Cortex of kidney (tissue), 1 donor: ENCODE measurements at places on chromosomes 2 and 18.

- DNase-seq = no peak
Measured at GRCh38 chr18:8554354-8554753, 54.9 kb upstream of the RAB12 start.

GRCh38 chr2:203673933-203674332 lies 32.5 kb upstream of the CD28 start:
- DNase-seq = no peak

- DNase-seq = no peak
Measured at GRCh38 chr2:67834482-67834881, 228.3 kb downstream of the C1D start.

DNA sequence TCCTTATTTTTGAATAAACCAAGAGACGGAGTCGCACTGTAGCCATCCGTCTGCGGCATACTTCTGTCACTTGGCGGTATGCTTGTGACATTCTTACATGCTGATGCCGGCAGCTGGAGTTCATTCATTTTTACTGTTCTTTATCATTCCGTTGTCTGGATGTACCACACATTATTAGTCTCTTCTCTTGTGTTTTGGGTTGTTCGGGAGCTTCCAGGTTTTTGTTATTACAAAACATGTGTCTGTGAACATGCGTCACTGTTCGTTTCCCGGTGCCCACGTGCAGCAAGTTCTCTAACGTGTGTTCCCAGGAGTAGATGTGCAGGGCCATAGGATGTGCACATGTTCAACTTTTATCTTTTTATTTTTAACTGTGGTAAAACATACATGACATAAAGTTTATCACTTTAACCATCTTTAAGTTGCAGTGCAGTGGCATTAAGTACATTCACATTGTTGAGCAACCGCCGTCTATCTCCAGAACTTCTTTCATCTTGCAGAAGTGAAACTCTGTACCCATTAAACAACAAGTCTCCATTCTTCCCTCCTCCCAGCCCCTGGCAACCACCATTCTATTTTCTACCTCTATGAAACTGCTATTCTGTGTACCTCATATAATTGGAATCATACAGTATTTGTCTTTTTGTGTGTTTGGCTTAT lies 40.1 kb downstream of the MTCL1 start:
- DNase-seq = no peak

DNA sequence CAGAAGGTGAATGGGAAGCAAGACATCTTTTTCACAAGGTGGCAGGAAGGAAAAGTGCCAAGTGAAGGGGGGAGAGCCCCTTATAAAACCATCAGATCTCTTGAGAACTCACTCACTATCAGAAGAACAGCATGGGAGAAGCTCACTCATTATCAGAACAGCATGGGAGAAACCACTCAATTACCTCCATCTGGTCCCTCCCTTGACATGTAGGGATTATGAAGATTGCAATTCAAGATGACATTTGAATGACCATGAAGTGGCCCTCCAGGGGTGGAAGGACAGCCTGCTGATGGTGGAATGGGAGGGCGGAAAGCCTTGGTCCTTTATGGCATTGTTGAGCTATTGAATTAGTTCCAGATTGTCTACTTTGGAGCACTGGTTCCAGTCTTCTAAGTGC lies 413.0 kb upstream of the MEX3C start:
- no peak for DNase-seq

DNA sequence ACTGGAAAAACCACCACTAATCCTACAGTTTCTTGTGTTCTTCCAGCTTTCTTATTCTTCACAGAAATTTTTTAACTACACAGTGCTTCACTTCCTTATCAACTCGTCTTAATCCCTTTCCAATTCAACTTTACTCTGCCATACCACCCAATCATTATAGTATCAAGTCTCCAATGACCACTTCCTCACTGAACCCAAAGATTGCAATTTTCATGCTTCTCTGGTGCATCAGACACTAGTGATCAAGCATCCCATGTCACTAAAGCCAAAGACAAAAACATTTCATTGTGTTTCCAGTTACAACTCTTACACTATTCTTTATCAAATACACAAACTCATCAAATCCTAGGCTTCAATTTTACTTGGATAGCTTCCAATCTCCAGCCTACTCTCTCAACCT lies 9.5 kb downstream of the CHAC2 start:
- no peak for DNase-seq

GRCh38 chr2:142834021-142834420 lies 43.4 kb upstream of the KYNU start:
- no peak for DNase-seq

GRCh38 chr2:199989822-199990221 lies 34.4 kb downstream of the MAIP1 start:
- no peak for DNase-seq

DNA sequence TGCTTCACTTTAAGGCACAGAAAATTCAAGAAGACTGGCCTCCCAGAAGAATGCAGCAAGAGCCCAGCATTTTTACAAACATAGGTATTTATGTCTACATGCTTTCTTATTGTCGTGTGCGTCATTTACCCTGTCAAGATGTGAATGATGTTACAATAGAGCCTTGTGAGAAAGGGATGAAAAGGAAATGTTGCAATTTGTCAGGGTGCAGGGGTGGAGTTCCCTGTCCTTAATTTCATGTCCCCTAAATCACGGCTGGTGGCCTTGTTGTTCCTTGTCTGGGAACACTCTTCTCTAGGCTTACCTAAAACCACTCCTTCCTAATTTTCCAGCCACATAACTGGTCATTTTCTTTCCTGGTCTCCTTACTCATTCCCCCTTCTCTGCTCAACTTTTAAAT lies 194.2 kb downstream of the TXNL1 start:
- no peak for DNase-seq

DNA sequence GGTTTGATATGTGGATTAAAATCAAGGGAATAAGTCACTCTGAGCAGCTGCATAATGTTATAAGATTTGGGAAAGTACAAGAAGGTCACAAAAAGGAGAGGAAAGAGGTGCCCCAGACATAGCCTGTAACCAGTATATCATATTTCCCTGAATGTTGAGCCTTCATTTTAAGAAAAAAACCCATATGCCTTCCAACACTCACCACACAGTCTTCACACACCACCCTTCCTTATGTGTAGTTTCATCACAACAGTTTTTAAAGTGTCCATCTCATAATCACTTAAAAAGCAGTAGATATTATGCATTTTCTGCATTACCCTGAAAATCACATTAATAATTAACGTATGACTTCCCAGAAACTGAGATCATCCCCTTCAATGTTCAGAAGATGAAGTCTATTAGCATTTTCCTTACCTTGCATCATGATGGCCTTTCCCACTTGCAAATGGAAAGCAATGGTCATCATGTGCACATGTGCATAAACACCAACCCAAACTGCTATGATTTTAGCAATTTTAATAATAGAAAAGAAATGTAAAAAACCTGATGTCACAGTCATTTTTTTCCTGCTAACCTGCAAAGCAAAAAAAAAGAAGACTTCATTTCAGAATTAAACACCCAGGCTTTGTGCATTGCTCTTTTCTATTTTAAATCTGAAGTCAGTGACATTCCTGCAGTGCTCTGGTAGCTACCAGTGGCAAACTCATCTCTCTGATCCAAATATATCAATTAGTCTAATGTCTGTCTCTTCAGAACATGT lies 465.0 kb downstream of the SUCLG1 start:
- no peak for DNase-seq

GRCh38 chr2:237865623-237866041 lies 6.2 kb downstream of the RAMP1 start:
- DNase-seq = no peak

- no peak for DNase-seq
Measured at GRCh38 chr2:159152128-159152778, 134.2 kb downstream of the WDSUB1 start.

GRCh38 chr2:240149943-240150784 lies 9.7 kb upstream of the OTOS start:
- no peak for DNase-seq

DNA sequence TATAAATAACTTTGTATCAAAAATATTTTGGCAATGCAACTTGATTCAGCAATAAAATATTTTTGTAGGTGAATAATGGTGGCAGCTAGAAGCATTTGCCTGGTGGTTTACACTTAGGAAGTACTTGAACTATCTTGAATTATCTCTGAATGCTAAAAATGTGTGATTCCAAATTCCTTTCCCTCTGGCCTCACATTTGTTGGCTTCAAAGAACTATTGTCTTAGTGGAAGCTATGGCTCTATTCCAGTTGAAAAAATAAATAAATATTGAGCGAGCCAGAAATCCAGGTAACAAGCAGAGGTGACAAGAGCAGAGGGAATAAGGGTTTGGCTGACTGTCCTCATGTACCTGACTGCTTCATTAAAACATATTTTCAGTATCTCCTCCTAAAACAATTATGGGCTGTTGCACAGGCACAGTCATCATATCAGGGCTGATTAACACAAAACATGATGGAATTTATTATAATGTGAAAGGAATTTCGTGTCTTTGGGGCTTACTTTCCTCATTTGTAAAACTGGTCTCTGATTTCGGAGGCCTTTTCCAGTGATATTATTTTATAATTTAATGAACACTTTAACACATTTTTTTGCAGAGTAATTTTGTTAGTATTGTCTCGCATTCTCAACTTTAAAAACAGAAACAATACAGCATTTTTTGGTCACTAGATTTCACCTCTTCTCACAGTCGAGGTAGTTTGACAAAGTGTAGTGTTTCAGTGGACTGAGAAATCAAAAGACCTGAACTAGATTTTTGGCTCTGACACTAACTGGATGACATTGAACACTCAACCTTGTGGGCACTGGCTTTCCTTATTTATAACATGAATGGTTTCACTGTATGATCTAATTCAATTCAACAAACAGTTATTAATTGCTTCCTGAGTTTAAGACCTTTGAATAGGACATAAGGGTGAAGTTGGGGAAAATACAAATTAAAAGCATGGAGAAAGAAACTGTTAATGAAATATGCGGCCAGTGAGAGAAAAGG lies 7.8 kb upstream of the CAVIN2 start:
- no peak for DNase-seq

- DNase-seq = no peak
Measured at GRCh38 chr2:208511016-208511415, 104.4 kb downstream of the PTH2R start.

- no peak for DNase-seq
Measured at GRCh38 chr18:4181882-4182568, 273.1 kb downstream of the DLGAP1 start.

DNA sequence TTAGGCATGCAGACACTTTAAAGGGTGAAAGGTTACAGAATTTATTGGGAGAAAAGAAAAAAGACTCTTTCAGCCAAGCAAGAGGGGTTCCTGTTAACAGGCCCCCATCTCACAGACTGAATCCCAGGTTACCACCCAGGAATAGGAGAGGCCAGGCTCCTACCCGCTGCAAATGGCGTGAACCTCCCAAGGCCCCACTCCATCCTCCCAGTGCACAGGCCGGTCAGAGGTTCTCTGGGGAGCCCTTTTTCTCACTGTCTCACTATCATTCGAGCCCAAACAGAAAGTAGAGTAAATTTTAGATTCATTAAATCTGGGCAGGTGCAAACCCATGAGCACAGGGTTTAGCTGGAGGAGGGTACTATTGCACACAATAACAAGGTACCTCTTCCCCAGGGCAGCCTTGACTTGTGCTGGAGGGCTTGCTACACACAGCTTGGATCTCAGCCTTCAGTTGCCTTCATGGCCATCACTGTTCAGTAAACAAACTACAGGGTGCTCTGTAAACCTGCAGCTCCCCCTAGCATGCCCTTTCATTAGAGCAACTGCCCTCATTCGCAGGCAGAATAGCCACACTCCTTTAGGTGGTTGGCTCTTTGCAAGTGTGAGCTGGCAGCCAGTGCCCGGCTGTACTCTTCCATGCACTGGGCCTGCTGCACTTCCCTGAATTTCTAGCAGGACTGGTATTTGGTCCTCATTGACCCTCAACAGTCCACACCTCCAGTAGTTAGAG lies 7.3 kb upstream of the PLEK start:
- DNase-seq = no peak

DNA sequence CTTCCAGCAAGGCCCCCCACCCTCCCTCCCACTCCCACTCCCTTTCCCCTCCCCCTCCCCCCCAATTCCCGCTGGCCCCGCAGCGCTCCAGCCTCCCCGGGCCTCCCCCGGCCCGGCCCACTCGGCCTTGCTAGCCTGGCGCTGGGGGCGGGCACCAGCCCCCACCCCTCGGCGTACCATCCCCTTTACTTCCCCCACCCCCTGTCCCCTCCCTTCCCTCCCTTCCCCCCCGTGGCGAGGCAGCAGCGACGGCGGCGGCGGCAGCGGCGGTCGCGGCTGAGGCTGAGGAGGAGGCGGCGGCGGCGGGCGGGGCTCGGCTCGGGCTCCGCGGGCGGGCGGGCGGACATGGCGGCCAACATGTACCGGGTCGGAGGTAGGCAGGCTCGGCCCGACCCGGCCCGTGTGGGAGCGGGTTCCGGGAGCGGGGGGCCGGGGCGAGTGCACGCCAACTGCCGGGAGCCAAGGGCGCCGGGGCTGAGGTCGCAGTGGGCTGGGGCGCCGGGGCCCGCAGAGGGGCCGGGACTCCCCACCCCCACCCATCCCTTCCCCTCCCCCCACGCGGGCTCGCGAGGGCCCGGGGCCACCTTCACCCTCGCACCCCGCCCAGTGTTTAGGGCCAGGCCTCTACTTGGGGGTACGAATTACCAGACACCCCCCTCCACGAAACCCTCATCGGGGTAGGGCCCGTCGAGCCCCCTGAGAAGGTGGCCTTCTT lies at the start of gene MTA3:
Gene MTA3, plus strand, starts transcription at position 232 of the 715 bp plus-strand sequence. Its CDS starts 114 bp downstream, at position 346.
- no peak for DNase-seq

GRCh38 chr2:150981826-150982225 lies 279.8 kb downstream of the RBM43 start:
- no peak for DNase-seq

- no peak for DNase-seq
Measured at GRCh38 chr2:195659982-195660890, 3.2 kb downstream of the SLC39A10 start.

DNA sequence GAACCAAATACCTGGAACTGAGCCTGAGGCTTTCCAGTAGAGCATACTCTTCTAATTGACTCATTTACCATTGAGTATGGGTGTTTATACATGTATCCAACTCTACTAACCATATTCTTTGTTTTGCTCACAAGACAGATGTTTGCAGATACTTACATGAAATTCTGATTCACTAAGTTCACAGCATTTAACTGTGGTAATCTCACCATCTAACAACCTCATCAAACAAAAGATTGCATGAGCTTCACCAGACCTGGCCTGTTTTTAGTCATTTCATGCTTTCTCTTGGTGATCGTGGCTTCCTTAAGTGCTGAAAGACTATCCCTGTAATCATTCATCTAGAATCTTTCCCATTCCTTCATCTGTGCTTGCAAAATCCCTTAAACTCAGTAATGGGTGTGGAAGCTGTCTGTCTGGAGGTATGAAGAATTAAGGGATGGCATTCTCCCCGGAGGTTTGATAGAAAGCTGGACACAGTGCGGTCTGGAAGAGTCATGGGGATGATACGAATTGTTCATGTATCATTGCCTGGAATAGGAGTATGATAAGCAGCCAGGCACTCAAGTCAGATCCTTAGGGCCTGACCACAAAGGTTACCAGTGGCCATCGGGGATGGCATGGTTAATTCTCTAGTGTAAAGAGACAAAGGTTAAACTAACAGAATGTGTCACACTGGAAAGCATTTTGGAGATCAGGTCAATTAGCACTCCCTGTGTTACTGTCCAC lies 42.0 kb upstream of the IL1R1 start:
- no peak for DNase-seq

- DNase-seq = no peak
Measured at GRCh38 chr18:79736846-79737245, 57.2 kb downstream of the CTDP1 start.
